ENCODE measurements at places on chromosomes 16 and 17.

- no peak for DNase-seq
Observed at GRCh38 chr16:29992344-29992967, 3.0 kb downstream of the HIRIP3 start.

- DNase-seq, result no peak
Observed at GRCh38 chr17:68776451-68776850, 175.3 kb upstream of the FAM20A start.

DNA sequence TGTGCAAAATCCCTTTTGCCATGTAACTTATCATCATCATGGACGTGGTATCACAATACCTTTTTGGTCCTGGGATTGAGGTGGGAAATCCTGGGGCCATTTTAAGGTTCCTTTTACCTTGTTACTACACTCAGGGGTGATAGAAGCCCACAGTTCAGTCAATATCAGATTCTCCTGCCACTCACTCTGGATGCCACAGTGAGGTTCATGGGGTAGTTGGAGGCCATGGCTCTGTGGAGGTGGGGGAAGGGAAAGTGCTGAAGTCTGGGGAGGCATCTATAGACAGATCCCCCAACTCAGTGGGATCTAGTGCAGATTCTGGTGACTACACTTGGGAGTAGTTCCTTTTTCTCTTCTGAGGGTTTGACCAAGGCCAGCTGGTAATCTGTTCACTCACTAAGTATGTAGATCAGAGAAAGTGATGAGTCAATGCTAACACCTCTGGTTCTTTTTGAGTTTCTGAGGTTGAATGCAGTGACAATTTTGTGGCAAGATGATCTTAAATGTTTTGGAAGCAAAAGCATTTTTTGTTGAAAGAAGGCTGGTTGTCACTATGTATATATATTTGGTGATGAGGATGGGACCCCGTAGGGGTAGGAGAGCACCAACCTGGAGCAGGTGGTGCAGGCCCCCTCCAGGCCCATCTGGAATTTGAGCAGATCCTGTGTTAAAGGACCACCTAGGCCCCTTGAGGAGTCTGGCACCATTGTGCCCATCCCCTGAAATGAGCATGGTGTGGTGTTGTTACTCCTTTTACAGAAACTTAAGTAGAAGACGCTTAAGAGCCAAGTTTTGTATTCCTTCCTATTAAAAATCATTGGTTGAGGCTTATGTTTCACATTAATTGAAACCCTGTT is 18.8 kb upstream of the IRF8 start:
- DNase-seq, result no peak

GRCh38 chr17:64001763-64002529 is 3.8 kb downstream of the PRR29 start:
- no peak for DNase-seq

GRCh38 chr17:41067281-41067680 is 1.6 kb upstream of the KRTAP2-4 start:
- no peak for DNase-seq

- peak; percentile 37 for DNase-seq
Observed at GRCh38 chr16:56675685-56676210, 6.1 kb downstream of the MT1H start.

GRCh38 chr16:19853132-19853741 is 31.4 kb downstream of the GPRC5B start:
- peak; percentile 62 for DNase-seq

GRCh38 chr16:578870-579405 is 9.2 kb downstream of the PIGQ start:
- peak; percentile 89 for DNase-seq

DNA sequence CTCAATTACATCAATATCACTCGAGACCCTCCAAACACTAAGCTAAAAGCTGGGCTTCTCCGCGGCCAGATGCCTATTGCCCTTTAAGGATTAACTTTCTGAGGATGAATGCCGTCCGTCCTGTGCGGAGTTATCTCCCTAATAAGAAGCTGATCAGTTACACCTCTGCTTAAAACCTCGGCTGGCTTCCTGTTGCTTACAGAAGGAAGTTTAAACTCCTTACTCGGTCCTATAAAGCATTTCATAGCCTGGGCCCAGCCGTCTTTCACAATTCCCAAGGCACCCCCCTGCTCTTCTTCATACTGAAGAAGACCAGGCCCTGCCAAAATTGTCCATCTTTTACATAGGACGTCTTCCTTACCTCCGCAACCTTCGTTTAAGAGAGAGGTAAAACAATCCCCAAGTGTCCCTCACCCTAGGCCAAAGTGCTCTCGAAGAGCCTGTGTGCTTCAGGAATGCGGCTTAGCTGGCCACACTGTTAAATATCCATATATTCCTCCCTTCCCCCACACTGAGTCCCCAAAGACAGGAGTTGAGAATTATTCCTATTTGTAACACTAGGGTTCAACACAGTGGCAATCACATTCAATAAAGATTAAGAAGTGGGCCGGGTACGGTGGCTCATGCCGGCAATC is 112.6 kb upstream of the IRX5 start:
- DNase-seq, result peak; percentile 46

- no peak for DNase-seq
Observed at GRCh38 chr17:69254187-69254586, 25.6 kb upstream of the ABCA10 start.

DNA sequence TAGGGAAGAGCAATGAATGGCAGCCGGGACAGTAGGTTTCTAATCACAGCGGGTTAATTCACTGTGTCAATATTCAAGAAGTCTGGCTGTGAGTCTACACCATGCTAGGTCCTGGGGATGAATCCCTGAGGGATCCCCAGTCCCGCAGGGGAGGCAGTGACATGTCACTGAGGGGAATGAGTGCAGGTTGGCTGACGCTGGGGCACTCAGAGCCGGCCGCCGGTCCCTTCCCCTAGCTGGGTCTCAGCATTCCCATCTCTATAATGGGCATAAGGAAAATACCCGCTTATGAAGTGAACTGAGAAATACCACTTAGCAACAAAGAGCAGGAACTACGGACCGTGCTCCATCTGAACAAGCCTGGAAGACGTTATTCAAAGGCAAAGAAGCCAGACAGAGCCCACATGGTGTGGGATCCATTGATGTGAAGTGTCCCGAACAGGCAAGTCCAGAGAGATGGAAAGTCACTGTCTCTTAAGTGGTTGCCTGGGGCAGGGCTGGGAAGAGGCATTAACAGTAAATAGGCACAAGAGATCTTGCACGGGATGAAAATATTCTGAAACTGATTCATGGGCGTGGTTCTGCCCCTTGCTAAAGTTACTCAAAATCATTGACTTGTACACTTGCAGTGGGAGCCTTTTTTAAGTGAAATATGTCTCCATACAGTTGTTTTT is 31.9 kb downstream of the PPL start:
- DNase-seq, result no peak

DNA sequence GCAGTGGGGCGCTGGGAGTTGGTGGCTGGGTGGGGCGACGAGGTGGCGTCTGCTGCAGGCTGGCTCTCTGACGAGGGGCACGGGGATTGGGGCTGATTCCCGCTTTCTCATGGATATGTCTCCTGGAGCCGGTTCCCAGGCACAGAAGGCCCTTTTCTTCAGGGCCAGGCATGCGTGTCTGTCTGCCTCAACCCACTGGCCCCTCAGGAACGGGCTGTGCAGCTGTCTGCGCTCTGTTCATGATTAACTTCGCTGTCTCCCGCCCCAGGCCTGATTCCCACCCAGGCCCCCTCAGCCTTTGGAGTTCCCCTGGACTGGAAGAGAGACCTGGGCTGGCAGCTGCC is 53.1 kb downstream of the RAP1GAP2 start:
- no peak for DNase-seq

- no peak for DNase-seq
Observed at GRCh38 chr17:57999496-58000017, 7.5 kb downstream of the SRSF1 start.

DNA sequence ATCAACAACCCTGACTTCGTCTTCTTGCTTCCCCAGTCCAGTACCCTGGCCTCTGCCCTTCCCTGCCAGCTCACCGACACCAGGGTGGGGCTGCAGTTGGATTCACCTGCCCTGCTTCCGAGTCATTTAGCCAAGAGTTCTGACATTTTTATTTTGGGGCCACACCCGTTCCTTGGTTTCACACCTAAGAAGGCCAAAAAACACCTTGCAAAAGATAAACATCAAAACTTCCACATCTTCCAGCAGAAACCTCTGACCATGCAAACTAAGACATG is 41.8 kb upstream of the GFOD2 start:
- no peak for DNase-seq

- no peak for DNase-seq
Observed at GRCh38 chr17:43608313-43608712, 53.4 kb downstream of the MEOX1 start.

- no peak for DNase-seq
Observed at GRCh38 chr17:3482852-3483251, 7.1 kb downstream of the ASPA start.

- DNase-seq, result no peak
Observed at GRCh38 chr17:17993852-17994251, 21.2 kb downstream of the DRC3 start.

GRCh38 chr16:6193718-6194117 is 1096.1 kb upstream of the EEF2KMT start:
- peak; percentile 79 for DNase-seq

DNA sequence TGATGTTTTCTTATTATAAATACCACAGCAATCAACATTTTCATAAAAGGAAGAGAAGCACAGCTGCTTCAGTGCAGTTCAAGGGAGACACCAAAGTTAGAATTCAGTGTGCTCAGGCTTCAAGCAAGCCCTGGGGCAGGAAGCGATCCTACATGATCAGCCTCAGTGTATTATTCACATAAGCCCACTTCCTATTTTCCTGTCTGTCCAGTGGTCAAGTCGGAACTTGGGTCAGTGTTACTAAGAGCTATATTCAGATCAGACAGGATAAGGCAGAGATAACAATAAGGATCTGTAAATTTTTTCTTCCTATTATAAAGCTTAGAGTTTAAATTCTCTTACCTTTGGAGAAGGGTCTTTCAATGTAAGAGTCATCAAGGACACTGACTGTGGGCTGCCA is 12.9 kb downstream of the HEATR6 start:
- DNase-seq, result no peak

- DNase-seq, result no peak
Observed at GRCh38 chr17:17320188-17320910, 17.2 kb downstream of the NT5M start.

- no peak for DNase-seq
Observed at GRCh38 chr17:69608808-69609472, 194.4 kb downstream of the MAP2K6 start.

- no peak for DNase-seq
Observed at GRCh38 chr16:76818606-76819181, 372.3 kb upstream of the MON1B start.

- DNase-seq, result peak; percentile 16
Observed at GRCh38 chr17:53971361-53971760, 148.6 kb downstream of the KIF2B start.

DNA sequence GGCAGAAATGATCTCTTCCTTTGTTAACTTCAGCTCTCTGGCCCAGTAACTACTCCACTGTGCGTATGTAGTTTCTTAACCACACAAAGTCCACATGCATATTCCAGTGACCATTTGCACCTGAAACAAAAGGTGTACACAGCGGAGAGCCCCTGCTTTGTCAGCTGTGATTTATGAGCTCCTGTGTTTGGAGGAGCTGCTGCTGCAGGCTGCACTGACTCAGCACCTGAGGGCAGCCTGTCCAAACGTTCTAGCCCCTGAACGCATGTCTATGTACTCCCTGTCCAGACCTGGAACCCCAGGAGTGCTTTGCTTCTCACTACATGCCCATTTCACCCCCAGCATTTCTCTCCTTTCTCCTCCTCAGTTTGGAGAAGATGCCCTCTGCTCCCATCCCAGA is 216.1 kb downstream of the ABCC12 start:
- peak; percentile 41 for DNase-seq

DNA sequence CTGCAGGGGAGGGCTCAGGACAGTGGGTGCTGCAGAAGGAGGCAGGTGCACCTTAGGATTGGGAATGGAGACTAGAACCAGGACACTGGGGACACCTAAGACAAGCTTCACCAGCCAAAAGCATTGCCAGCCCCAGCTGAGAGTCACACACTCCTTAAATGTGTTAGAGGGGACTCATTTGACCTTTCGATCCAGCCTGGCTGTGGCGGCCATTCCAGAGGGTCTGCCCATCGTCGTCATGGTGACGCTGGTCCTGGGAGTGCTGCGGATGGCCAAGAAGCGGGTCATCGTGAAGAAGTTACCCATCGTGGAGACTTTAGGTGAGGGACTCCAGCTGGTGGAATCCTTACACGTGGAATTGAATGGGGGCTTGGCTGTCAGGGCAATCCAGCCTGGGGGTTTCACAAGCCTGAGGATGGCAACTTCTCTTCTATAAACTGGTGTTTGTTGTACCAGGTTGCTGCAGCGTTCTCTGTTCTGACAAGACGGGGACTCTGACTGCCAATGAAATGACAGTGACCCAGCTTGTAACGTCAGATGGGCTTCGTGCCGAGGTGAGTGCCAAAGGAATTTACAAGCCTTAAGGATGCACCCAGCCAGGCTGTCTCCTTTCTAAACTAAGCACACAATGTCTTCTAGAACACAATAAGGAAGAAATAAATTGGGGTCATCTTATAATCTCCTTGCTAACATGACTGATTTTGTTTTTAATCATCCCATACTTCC is 65.3 kb downstream of the MEAK7 start:
- no peak for DNase-seq

GRCh38 chr17:12256380-12256995 is 235.8 kb downstream of the MAP2K4 start:
- no peak for DNase-seq

- peak; percentile 98 for DNase-seq
Observed at GRCh38 chr17:61862975-61863800, at the start of gene BRIP1. TSS of gene BRIP1 (minus strand) at chr17:61863528. CDS start at chr17:61861539, 1,989 bp downstream.

GRCh38 chr16:83312015-83312717 is 495.6 kb upstream of the HSBP1 start:
- DNase-seq, result no peak

DNA sequence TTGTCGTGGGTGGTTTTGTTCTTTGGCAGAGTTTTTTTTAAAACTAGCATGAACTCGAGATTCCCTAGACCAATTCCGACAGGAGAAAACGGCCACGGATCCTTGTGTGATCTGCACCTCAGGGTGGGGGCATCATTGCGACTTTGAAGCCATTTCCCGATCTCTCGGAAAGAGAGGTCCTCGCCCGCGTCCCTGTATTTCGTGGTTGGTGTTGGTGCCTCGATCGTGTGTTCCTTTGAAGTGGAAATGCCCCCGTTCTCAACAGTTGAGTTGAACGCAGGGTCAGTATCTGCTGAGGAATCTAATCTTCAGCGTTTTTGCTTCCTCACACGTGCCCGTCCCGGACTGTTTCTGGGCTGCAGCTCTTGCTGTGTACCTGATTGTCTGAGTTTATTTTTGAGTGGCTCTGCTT is 1.1 kb downstream of the CRAMP1 start:
- peak; percentile 32 for DNase-seq

- DNase-seq, result no peak
Observed at GRCh38 chr17:1169221-1169928, 10.4 kb downstream of the ABR start.

- no peak for DNase-seq
Observed at GRCh38 chr17:57556320-57556719, 188.8 kb downstream of the CCDC182 start.
